Occipital lobe (tissue), 3 donors: ENCODE measurements at places on chromosomes 2 and 18. TPM values are rescaled to one million over a fixed set of nuclear protein-coding genes. Genes with fewer than 3 reads are reported as not detected.

Gene CHRND
- total RNA-seq = not detected

Gene NCKAP5
- 14.0 TPM for total RNA-seq

Gene NABP1
- 9.2 TPM for total RNA-seq

Gene RGPD4
- not detected for total RNA-seq

Gene SCYGR6
- total RNA-seq = not detected

Gene UGT1A4
- total RNA-seq = not detected

Gene ACADL
- 9.2 TPM for total RNA-seq

Gene SPC25
- total RNA-seq = 3.4 TPM

Gene STAT1
- total RNA-seq = 29.8 TPM

Gene TMEM18
- total RNA-seq = 19.8 TPM

Gene KCNG2
- total RNA-seq = 0.31 TPM
